ENCODE measurements at places on chromosomes 13 and 19. TPM values are rescaled to one million over a fixed set of nuclear protein-coding genes. Genes with fewer than 3 reads are reported as not detected.

Gene SUCLA2
- 131 TPM for polyA plus RNA-seq

Gene ZNF772
- 2.7 TPM for polyA plus RNA-seq

Gene CERS4
- polyA plus RNA-seq = 2.8 TPM

Gene TUBA3C
- polyA plus RNA-seq = not detected

Gene KLC3
- 0.05 TPM for polyA plus RNA-seq

Gene ZBTB32
- polyA plus RNA-seq = 0.08 TPM

Gene GDF15
- 0.27 TPM for polyA plus RNA-seq

Gene PALM
- polyA plus RNA-seq = 9.6 TPM

Gene ZNF439
- polyA plus RNA-seq = 1.2 TPM

Gene CCDC70
- polyA plus RNA-seq = not detected

Gene SLITRK6
- polyA plus RNA-seq = not detected

Gene CABP5
- not detected for polyA plus RNA-seq

Gene NAA16
- polyA plus RNA-seq = 8.1 TPM

Gene POLR2I
- polyA plus RNA-seq = 99.4 TPM

Gene SPTBN4
- 2.9 TPM for polyA plus RNA-seq

Gene MISP3
- polyA plus RNA-seq = 15.4 TPM

Gene DYRK1B
- 46.4 TPM for polyA plus RNA-seq

Gene FXYD1
- polyA plus RNA-seq = 581 TPM

Gene C1QTNF9
- polyA plus RNA-seq = 3.9 TPM

Gene ZNF534
- polyA plus RNA-seq = 0.14 TPM

Gene CAMSAP3
- not detected for polyA plus RNA-seq

Gene LGALS7
- not detected for polyA plus RNA-seq

Gene MISP
- not detected for polyA plus RNA-seq
